ENCODE measurements at places on chromosomes 12 and 14. TPM values are rescaled to one million over a fixed set of nuclear protein-coding genes. Genes with fewer than 3 reads are reported as not detected.

GRCh38 chr14:105848570-105848969, 322.2 kb downstream of the TMEM121 start:
- DNase-seq, result no peak

- DNase-seq, result no peak
These were observed 25.3 kb downstream of the PAPLN start for GRCh38 chr14:73262427-73263183.

GRCh38 chr14:88499225-88499624, 55.6 kb downstream of the PTPN21 start:
- no peak for DNase-seq

- no peak for DNase-seq
These were observed 168.6 kb downstream of the ALX1 start for GRCh38 chr12:85448548-85449139.

- no peak for DNase-seq
These were observed 47.7 kb downstream of the MAX start for GRCh38 chr14:65054471-65055085.

DNA sequence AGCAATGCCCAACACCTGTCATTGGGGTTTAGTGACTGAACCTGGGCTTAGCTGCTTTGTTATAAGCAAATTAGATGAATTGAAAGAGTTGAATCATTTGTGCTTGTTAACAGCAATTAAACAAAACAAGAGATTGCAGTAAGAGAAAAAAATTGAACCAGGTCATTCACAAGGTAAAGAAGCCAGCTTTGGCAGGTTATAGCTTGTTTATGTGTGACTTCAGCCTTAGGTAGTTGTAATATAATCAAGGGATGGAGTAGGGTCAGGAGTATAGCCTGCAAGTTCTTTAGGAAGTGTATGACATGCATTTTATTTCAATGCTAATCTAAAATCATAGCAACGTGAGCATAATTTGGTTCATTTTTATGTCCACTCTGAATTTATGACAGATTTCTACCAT, 63.4 kb upstream of the PLEKHG3 start:
- DNase-seq, result no peak

DNA sequence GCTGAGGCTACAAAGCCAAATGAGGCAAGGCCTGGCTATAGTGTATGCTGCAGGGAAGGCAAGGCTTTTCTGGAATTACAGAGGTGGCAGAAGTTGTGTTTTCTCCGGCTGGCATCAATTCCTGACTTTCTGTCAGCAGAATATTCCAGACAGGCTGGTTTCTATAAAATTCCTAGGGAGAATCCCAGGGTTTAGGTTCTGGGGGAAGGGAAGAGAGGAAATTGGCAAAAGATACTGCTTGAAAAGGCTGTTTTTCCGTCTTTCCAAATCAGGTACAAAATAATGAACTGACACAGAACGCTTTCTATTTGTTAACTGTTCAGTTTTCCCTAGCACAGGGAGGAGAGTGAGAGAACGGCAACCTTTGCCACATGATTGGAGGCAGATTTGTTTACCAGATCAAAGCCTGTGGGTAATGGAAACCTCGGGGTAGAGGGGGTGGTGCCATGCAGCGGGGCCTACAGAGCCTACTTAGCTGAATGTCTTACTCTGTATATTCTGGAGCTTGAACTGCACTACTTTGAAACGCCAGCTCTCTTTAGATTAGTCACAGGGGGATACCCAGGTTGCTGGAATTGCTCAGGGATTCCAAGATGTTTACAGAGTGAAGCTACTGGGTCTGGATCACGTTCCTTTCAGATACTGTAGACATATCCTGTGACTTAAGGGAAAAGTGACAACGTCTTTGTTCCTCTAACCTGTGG, 65.8 kb upstream of the DACT1 start:
- DNase-seq, result no peak

DNA sequence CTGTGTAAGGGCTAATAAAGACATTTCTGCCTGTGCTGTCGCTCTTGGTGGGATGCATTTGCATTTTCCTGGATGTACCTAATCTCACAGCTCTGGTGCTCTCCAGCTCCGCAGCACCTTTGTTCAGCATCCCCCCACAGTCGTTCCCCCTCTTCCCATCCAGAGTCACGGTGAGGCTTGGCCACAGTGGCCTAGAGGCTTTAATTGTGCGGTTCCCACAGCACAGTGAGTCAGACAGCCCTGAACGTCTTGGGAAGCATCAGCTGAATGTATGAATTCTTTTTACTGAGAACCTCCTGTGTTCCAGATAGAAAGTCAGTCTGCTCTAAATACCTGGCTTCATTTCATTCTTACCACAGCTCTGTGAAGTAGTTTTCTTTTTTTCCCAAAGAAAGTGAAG, 28.7 kb downstream of the MLXIP start:
- no peak for DNase-seq

- no peak for DNase-seq
These were observed 56.6 kb downstream of the RNF34 start for GRCh38 chr12:121456551-121456950.

DNA sequence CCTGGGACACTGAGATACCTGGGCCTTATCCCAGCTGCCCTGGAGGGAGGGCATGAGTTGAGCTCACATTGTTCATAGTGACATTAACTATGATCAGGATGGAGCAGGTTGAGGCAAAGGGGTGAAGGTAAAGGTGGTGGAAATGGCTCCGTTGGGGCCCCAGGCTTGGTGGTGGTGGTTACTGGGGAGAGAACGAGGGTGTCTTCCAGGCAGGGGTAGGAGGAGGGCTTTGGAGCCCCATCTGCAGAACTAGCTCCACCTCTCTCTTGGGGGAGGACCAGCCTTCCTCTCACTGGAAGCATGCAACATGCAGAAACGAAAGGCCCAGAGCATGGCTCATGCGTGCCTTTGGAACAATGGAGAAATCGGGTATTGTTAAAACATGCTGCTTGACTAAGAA, 217.0 kb downstream of the SLC41A2 start:
- DNase-seq, result no peak

GRCh38 chr14:23831596-23831995, 122.0 kb upstream of the DHRS4 start:
- DNase-seq, result peak; percentile 60

GRCh38 chr14:68655911-68656316, 137.0 kb downstream of the ZFP36L1 start:
- no peak for DNase-seq

DNA sequence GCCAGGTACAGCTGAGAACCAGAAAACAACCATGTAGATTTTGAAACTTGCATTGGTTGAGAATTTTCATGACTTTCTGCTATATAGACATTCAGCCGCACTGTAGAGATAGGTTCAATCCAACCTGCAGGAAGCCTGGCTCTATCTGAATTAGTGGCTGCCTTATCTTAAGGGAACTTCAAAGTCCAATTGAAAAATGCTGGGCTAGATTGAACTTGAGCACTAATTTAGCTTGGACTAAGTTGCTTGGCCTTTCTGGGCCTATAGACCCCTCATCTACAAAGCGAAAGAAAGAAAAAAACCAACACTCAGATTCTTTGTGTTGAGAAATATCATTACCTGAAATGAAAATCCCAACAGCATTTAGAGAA, 332.4 kb downstream of the NUAK1 start:
- DNase-seq, result peak; percentile 31

- peak; percentile 39 for DNase-seq
These were observed 18.9 kb upstream of the COCH start for GRCh38 chr14:30855345-30856037.

DNA sequence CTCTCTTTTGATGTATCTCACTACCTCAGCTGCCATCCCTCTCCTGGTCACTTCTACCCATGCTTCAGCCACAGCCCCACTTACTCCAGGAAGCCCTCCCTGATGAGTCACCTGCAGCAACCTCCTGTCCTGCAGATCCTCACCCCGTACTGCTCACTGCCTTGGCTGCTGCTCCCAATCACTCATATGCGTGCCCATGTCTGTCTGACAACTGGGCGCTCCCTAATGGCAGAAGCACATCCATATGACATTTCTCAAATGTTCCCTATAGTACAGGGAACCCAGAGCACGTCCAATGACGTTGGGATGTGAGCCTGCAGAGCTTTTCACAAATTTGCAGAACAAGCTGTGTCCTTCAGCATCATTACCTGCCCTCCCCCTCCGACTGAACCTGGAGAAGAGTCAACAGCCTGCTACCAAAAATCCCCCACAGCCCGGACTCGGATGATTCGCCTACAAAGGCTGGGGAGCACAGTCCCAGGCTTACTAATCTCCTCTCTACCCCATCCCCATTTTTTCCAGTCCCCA, 90.0 kb downstream of the SINHCAF start:
- DNase-seq, result peak; percentile 86

- no peak for DNase-seq
These were observed 189.4 kb upstream of the FBXO33 start for GRCh38 chr14:39621678-39622077.

GRCh38 chr12:104108755-104109445, 29.1 kb downstream of the NFYB start:
- DNase-seq, result peak; percentile 96

DNA sequence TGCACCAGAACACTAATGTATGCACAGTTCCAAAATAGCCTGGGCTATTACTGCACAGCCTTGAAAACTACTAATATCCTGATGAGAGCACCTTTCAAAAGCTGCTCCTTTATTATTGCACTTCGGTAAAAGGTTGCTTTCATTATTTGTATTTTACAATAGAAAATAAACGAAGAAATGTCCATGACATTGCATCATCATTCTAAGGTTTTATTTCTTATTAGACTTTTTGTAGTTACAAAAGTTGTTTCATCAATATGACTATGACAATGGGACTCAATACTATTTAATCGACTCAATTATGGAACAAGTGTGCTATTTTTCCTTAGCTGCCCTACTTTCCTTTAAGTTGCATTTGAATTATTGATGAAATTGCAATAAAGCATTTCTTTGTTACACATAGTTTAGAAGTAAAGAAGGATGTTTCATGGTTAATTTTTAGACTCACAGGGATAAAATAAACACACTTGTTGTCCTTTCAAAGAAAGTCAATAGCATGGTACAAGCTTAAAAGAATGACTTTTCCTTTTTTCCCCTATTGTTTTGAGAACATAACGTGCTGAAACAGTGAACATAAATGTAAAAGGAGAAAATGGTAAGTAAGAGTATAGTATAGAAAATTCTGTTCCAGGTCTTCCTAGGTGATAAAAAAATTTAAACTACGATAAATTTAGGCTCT, 407.6 kb downstream of the BCAT1 start:
- no peak for DNase-seq

DNA sequence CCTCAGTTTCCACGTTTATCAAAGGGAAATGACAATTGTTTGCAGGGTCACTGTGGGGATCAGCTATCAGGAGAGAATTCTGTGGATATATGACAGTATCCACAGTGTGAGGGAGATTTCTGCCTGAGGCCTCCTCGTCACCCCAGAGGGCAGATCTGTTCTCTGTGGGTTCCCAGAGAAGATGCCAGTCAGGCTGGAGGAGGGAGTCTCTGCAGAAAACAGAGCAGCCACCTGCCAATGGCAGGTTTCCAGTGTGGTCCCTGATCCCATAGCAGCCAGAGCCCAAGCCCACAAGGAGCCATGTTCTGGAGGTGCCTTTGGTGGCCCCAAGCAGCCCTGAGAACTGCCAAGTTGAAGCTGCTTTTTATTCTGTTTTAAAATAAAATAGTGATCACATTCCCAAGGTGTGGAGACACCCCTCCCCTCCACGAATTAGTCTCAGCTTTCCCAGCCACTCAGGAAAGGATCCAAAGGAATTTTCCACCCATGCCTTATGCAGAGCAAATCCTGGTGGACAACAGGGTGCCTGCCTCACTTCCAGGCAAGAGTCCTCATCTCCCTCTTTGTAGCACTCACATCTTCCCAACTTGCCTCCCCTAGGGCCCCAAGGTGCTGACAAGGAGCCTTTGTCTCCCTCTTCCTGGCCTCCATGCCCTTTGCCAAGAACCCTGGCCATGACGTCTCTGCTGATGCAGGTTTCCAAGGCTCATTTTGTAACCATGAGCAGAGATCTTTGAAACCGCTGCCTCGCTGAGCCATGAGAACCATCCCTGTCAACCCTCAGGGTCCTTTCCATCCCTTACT, 20.4 kb downstream of the CMKLR1 start:
- DNase-seq, result no peak

DNA sequence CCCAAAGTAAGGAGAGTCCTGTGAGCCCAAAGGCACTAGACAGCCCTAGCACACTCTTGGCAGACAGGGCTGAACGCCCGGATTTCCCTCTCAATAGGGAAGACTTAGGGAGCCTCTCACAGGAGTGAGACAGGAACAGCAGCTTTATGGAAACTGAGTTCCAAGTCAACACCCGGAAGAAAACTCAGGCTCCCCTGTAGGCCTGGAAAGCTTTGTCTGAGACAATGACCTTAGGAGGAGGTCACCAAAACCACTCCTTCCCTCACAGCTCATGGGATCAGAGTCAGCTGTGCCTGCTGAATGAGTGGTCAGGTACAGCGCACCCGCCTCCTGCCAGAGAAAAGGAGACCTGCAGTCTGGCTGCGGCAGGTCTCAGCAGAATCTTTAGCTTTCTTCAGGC, 229.5 kb downstream of the CACNA1C start:
- DNase-seq, result no peak

GRCh38 chr12:112904571-112904970, 2.2 kb upstream of the OAS1 start:
- no peak for DNase-seq

- no peak for DNase-seq
These were observed at the start of gene CCDC88C for GRCh38 chr14:91417120-91417982. Gene CCDC88C, minus strand, starts transcription at chr14:91417820. Its CDS starts 130 bp downstream, at chr14:91417690.

GRCh38 chr12:182381-182892, 31.5 kb downstream of the SLC6A12 start:
- no peak for DNase-seq

- no peak for DNase-seq
These were observed 32.7 kb downstream of the FLRT2 start for GRCh38 chr14:85562630-85563029.

DNA sequence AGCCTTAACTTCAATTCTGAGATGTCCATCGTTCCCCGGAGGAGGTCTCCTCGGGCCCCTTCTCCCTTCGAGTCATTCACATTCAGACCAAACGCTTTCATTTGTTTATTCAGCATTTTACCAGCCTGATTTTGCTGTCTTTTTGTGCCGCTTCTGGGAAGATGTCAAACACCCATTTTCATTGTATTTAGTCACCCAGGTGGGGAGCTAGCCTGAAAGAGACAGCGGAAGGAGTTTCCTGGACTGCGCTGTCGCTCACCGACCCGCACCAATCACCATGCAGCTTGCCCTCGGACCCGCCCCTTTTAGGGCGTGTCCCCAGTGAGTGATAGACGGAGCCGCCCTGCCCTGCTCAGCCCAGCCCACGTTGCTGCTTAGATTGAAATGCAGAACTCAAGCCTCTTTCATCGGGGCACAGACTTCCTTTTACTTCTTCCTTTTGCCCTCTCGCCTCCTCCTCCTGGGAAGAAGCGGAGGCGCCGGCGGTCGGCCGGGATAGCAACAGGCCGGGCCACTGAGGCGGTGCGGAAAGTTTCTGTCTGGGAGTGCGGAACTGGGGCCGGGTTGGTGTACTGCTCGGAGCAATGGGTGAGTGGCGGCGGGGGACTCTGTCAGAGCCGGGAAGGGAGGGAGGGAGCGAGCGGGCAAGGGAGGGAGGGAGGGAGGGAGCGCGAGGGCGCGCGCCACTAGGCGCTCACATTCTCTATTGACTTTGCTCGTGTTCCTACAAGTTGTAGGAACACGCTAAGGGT, at the start of gene PAX9:
Gene PAX9, plus strand, starts transcription at position 355 of the 752 bp plus-strand sequence. Its CDS starts 230 bp downstream, at position 585.
- peak; percentile 72 for DNase-seq

- DNase-seq, result no peak
These were observed 724 bp upstream of the CD27 start for GRCh38 chr12:6444031-6444430.

Gene PRPH
- total RNA-seq, result 9.9 TPM

Gene SPX
- 1.2 TPM for total RNA-seq

Gene MSI1
- total RNA-seq, result not detected

Gene FLRT2
- total RNA-seq, result 10.9 TPM

Gene SSPN
- 67.8 TPM for total RNA-seq

Gene PRB2
- total RNA-seq, result not detected

Gene MYH6
- total RNA-seq, result under 0.01 TPM

Gene BDKRB1
- 0.42 TPM for total RNA-seq

Gene ARHGEF25
- 120 TPM for total RNA-seq

Gene NAB2
- 41.5 TPM for total RNA-seq
